ENCODE measurements at places on chromosomes 5 and 9.

DNA sequence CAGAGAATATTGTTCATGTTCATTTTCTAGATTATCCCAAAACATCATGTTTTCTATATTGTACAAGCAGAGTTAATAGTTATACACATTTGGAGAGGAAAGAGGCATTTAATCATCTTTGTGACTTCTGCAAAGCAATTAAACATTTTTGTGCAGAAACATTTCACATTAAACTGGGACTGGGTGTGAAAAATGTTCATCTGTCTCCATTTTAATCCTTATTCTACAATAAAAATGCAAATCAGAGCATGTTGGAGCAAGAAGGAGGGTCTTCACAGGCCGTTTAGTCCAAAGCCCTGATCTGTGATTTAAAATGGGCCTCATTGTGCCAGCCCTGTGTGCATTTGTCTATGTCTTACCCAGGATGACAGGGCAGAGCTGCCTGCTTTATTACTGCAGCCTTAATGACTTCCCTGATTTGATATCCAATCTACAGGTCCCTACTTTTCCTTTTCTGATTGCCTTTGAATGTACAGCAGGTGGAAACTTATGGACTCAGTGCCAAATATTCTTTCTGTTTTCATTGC is 183.5 kb downstream of the CAVIN4 start:
- DNase-seq: no peak

GRCh38 chr5:124480022-124480421 is 266.4 kb downstream of the ZNF608 start:
- DNase-seq: no peak

GRCh38 chr5:61256474-61256873 is 75.6 kb upstream of the ZSWIM6 start:
- no peak for DNase-seq

- no peak for DNase-seq
Observed at GRCh38 chr9:37801287-37801850, 772 bp downstream of the DCAF10 start.

DNA sequence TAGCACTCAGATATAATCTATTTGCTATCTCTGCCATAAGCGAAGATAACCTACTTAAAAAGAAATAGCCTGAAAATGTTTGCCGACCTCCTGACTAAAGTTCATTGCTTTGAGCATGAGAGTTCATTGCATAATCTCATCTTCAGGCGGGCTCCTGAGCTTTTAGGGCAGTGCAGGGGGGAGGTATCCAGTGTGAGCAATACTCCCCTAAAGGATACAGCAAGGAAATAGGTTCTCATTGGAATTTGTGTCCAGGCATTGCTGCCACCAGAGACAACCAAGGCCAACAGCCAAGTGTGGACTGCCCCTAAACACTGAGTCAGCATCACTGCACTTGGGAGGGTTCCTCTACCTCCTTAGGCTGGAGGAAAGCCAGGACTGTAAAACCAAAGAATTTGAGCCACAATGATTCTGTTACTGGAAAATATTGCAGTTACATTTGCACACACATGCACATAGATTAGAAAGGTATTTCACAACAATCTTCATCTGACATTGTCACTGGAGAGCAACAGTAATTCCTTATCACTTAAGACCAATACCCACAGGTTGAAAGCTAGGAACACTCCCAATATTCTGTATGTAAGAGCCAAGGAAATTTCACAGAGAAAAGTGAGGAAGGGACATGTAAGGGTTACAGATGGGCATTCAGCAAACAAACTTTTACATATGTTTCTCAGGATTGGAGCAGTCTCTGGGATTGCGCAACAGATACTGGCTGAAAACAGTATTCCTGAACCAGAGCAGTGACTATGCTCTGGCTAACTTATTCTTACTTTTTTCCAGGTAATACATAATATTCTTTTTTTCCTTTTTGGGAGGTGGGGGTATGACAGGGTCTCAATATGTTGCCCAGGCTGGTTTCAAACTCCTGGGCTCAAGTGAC is 98.6 kb upstream of the TLE1 start:
- DNase-seq: no peak

GRCh38 chr9:12988258-12988657 is 213.4 kb downstream of the LURAP1L start:
- no peak for DNase-seq

GRCh38 chr9:135703726-135704125 is 1.7 kb downstream of the KCNT1 start:
- DNase-seq: no peak

DNA sequence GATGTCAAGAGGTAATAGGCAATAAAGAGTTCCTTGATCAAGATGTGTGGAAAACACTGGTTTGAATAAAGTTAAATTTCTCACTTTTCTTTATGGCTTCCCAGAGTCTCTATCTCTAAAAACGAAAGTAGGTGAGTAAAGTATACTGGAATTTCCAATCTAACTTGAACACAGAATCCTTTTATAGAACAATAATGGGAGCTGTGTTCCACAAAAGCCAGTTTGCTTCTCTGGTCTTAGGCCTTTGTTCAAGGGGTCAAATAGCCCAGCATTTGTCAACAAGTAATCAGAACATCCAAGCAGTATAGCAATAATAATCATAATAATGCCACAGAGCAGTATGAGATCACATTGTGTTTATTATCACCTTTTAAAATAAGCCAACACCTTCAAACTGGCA is 20.2 kb downstream of the ATP10B start:
- no peak for DNase-seq

- no peak for DNase-seq
Observed at GRCh38 chr5:89069591-89069990, 186.6 kb upstream of the MEF2C start.

GRCh38 chr9:36137392-36138004 is 965 bp downstream of the GLIPR2 start:
- DNase-seq: no peak

DNA sequence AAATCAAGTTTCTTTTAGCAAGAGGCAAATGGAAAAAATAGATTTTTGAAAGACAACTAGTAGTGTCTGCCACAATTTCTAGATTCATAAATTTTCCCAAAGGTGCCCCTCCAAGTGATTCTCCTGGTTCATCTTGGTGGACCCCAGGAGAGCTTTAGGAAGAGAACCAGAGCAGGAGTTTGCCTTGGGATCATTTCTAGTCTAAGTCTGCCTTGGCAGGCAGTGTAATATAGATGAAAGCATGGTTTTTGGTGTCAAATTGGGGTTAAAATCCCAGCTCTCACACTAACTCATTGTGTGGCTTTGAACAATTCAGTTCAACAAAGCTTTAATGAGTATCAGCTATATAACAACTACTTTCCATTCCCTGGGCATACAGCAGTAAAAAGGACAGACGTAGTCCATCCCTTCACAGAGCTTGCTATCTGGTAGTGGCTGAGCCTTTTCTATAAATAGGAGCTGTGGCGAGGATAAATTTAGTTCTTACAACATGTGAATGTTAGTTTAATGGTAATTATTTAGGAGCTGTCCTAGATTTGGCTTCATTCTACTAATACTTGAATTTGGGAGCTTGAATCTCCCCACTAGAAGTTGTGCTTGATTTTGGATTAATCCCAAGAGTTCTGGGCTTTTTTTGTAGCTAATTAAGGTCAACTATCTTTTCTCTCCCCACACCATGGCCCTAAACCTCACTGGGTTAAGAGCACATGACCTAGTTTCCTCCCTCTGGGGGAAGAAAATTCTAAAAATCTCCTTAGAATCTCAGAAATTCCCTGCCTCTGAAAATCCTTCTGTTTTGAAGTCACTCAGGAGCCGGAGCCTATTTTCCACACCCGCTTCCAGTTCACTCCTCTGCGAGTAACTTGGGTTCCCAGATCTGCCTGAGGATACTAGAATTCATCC is 197.8 kb downstream of the PCSK1 start:
- no peak for DNase-seq

GRCh38 chr5:124713595-124713994 is 32.8 kb downstream of the ZNF608 start:
- DNase-seq: no peak

GRCh38 chr9:128056086-128056485 is 11.0 kb downstream of the NAIF1 start:
- DNase-seq: no peak

Data from activated effector memory CD4-positive, alpha-beta T cell treated with Interleukin-2 at 50 U/mL for 16 hours (primary cell).